ENCODE measurements at places on chromosomes 7 and 10.

DNA sequence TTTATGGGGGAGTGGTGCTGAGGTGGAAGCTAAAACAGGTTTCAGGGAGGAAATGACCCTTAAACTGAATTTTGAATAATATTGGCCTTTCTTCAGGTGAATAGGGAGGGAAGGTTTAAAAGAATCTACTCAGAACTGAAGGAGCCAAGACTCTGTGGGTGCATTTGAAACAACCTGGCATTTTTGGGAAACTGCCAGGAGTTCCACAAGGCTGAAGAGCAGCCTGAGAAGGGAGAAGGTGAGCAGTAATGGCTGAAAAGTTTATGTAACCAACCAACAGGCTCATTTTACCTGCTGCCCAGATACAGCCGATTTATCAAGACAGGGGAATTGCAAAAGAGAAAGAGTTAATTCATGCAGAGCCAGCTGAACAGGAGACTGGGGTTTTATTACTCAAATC is 4.0 kb upstream of the PANK1 start:
- no peak for DNase-seq

GRCh38 chr10:68586606-68587305 is 26.6 kb downstream of the TET1 start:
- no peak for DNase-seq

DNA sequence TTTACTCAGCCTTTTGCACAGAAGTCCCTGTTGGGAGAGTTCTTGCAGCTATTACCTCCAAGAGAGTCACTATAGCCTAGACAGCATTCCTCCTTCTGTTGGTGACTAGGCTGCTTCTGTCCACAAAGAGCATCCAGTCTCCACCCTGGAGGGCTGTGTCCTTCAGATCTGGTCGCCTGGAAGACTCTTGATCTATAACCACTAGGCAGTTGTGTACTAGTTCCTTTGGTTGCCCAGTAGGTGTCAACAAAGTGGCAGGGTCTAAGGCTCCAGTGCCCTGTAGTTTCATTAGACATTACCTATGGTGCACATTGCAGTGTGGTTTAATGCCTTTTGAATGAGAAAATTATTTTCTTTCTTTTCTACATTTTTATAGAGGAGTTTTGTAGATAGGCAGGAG is 11.3 kb upstream of the AKR1C2 start:
- no peak for DNase-seq

DNA sequence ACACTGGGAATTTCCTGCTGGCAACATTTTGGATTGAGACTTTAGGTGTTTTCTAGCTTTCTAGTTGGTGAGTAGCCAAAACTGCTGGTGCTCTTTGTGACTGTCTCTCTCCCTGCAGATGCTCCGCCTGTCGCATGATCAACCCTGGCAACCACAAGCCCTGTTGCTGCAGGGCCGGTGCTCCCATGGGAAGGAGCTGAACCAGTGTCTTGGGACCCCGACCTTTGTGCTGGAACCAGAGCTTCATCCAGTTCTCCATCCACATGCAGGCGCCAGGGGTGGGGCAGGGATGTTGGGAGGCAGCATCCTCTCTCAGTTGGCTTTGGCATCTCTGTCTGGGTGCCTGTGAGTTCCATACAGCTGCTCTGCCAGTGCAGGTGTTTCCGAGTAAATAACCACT is 306.2 kb upstream of the MKI67 start:
- DNase-seq: no peak

DNA sequence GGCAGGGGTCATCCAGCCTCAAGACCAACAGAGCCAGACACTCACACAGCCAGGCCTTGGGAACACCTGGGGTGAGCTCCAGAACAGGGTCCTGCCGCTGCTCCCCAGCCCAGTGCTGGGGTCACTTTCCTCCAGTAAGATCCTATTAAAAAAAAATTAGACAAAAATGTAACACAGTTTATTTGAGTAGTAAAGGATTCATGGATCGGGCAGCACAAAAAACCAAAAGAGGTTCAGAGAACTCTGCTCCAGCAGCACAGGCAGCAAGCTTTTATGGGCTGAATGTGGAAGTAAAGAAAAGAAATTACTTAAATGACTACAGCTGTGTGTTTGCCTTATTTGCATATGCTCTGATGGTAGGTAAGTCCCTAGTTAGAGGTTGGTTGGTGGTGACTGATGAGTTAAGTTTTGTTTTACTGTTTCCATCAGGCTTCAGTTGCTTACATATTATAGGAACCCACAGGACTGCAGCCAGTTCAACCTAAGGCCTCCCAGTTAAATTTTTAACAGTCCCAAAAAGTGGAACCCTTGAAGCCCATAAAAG is 80.5 kb upstream of the FGFR2 start:
- DNase-seq: no peak

Measured in left renal cortex interstitium (tissue), 4 donors.